Spleen (tissue), 13 donors: ENCODE measurements at places on chromosomes 2 and 18. TPM values are rescaled to one million over a fixed set of nuclear protein-coding genes. Genes with fewer than 3 reads are reported as not detected.

GRCh38 chr2:182894174-182894573, 27.7 kb upstream of the FRZB start:
- H3K4me1 ChIP-seq: no peaks in the 10 kb centered on the region
- no peaks in the 10 kb centered on the region for H3K27me3 ChIP-seq
- no peak for DNase-seq
- H3K4me3 ChIP-seq: no peak overlapping the region
- H3K27ac ChIP-seq: no peak overlapping the region

DNA sequence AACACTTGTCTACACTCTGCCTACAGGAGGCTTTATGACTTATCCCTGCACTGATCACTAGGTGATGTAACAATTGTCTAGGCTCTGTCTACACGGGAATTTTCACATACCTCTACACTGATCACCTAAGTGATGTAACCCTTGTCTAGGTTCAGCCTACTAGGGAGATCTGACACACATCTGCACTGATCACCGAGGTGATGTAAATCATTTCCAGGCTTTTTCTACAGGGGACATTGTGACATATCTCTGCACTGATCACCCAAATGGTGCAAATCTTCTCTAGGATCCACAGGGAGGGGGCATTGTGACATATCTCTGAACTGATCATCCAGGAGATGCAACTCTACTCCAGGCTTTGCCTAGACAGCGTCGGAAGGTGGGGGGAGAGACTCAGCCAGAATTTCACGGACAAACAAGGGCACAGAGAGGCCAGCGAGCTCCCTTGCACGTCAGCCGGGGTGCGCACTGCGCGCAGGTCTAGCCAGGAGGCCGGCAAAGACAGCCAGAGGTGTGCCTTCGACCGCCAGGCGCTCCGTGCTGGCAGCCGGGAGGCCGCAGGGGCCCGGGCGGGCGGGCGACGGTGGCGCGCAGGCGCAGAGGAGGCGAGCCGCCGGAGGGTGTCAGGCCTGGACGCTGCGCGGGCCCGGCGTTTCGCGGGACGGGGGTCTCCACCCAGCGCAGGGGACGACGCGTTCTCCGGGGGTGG, 46.9 kb upstream of the USP14 start:
- no peaks in the 10 kb centered on the region for H3K36me3 ChIP-seq
- peak overlapping the region; percentile 64 for H3K4me3 ChIP-seq
- DNase-seq: peak; percentile 89
- H3K27me3 ChIP-seq: no peaks in the 10 kb centered on the region

COPS8 gene
- 67.9 TPM for total RNA-seq

DNA sequence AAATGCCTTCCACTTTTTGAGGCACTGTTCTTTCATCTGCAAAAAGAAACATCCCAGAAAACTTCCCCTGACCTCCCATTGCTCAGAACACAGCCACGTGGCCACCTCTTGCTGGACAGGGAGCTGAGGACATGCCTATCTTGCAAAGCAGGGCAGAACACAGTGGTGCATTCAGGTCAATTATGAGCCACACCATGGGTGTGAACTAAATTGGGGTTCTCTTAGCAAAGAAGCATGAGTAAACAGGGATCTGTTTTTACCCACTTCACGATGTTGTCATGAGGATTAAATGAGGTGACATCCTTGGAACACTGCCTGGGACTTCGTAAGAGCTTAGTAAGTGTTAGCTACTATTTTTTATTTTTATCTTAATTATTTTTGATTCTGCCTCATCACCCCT, 25.1 kb downstream of the BMP10 start:
- H3K27me3 ChIP-seq: no peaks in the 10 kb centered on the region
- no peak for DNase-seq
- no peak overlapping the region for H3K4me3 ChIP-seq
- H3K4me1 ChIP-seq: no peaks in the 10 kb centered on the region
- H3K36me3 ChIP-seq: no peaks in the 10 kb centered on the region
- no peak overlapping the region for H3K27ac ChIP-seq

TSPYL6 gene
- not detected for total RNA-seq

HOXD1 gene
- 1.7 TPM for total RNA-seq
